ENCODE measurements at places on chromosomes 13 and 19.

- DNase-seq = no peak
Measured at GRCh38 chr13:98243929-98244272, 66.8 kb upstream of the RNF113B start.

- no peak for DNase-seq
Measured at GRCh38 chr13:81224209-81224833, 883.4 kb upstream of the SPRY2 start.

GRCh38 chr19:50486823-50487515 is 10.3 kb upstream of the GARIN5A start:
- DNase-seq = no peak

GRCh38 chr13:29689548-29689947 is 94.1 kb upstream of the SLC7A1 start:
- DNase-seq = no peak

- DNase-seq = no peak
Measured at GRCh38 chr19:4581666-4582553, 22.4 kb upstream of the SEMA6B start.

- no peak for DNase-seq
Measured at GRCh38 chr13:106047859-106048258, 487.6 kb downstream of the EFNB2 start.

DNA sequence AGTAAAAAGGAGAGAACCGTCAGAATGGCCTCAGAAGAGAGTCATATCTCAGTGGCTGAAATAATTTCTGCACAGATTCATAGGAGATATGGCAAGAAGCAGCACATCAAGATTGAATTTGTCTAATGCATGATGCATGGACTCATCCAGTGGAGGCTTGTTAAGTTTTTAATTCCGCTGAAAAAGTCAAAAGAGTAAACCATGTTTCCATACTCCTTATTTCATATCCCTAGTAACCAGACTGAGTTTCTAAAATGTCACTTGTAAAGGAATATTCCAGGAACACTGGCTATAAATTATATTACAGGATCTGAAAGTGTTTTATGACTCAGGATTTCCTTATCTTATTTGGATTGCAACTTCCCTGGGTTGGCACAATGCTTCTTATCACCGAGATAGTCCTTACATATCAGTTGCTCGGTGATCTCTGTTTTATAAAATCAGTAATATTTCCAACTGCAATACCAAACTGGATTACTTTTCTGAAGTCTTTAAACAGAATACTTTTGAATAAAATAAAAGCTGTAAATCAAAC is 180.2 kb upstream of the TSC22D1 start:
- no peak for DNase-seq

DNA sequence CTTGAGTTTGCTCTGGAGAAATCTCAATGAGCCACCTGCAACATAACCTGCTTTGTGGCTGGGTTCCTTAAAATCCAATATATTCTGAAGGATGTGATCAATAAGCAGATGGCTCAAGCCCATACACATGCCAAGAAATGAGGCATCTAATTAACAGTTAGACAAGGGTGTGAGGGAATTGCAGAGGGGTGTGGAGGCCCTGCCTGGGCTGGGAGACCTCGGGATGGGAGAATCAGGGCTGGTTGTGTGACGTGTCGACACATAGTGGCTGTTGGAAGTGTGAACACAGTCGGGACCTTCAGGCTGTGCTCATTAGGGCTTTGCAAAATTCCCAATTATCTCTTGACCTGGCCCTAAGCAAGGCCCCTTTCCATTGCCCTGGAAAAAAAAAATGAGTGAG is 362.0 kb upstream of the TMTC4 start:
- DNase-seq = no peak

DNA sequence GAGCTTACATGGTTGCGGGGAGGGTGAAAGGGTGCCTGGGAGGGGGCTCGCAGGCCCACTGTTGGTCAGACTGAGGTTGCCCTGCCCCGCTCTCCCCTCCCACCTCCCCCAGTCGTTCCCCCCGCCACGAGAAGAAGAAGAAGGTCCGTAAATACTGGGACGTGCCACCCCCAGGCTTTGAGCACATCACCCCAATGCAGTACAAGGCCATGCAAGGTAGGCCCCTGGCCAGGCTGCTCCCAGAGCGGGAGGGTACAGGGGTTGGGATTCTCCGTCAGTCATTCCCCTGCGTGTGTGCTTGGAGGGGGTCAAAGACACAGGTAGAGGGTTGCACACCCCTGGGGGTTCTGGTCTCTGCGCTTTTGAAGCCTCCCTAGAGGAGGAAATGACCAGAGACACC is 5.6 kb downstream of the U2AF2 start:
- DNase-seq = no peak

DNA sequence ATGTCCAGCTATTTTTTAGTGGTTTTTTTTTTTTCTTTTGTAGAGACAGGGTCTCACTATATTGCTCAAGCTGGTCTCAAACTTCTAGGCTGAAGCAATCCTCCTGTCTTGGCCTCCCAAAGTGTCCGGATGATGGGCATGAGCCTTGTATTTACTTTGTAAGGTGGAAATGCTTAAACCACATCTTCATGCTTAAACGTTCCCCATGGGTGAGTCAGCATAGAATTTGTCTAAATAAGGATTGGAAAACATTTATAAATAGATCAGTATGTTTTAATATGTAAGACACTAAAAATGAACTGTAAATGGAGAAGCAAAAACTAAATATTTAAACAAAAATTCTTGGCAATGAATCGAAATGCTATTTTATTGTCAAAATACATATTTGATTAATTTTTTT is 698.0 kb downstream of the PCDH9 start:
- peak; percentile 62 for DNase-seq

DNA sequence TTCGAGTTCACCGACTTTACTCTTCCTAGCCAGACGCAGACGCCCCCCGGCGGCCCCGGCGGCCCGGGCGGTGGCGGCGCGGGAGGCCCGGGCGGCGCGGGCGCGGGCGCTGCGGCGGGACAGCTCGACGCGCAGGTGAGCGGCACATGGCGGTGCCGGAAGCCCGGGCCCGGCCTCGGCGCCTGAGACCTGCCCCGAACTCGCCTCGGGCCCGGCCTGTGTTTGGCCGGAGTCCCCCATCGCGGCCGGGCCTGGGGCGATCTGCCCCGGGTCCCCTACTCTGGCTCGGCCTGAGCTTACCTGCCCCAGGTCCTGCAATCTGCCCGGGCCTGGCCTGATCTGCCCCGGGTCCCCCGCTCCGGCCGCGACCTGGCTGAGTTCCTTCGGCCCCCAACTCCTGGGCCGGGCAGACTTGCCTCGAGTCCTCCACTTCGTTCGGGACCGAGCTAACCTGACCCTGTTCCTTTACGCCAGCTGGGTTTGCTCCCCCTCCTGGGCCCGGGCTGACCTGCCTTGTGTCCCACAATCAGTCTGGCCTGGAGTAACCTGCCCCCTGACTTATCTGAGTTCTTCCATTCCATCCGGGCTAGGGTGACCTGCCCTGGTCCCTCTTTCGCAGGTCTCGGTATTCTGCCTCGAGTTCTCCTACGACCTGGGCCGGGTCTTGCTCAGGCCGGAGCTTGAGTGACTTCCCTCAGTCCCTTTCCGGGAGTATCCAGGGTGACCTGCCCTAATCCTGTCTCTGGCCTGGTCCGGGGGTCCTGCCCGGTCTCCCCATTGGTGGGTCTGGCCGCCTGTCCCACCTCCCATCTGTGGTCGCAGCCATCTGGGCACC is 764 bp downstream of the UPF1 start:
- DNase-seq = no peak

- no peak for DNase-seq
Measured at GRCh38 chr19:802498-803098, 5.3 kb downstream of the PTBP1 start.

- no peak for DNase-seq
Measured at GRCh38 chr13:92537471-92537870, 689.1 kb upstream of the GPC6 start.

DNA sequence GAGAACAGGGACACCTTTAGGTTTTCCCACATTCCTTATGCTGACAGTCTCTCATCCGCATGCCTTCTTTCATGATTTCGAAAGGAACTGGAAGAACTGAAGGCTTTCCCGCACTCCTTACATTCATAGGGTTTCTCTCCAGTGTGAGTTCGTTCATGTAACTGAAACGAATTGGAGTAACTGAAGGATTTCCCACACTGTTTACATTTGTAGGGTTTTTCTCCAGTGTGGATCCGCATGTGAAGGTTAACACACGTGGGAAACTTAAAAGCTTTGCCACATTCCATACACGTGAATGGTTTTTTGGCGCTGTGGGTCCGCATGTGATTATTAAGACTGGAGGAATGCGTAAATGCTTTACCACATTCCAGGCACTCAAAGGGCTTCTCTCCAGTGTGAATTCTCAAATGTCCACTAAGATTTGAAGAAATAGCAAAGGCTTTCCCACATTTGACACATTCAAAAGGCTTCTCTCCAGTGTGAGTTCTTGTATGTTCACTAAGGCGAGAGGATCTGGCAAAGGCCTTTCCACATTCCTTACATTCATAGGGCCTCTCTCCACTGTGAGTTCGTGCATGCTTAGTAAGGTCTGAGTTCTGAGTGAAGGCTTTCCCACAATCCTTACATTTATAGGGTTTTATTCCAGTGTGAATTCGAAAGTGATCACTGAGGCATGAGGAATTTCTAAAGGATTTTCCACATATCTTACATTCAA is 22.0 kb downstream of the ZNF266 start:
- no peak for DNase-seq

GRCh38 chr13:27182844-27183497 is 11.4 kb upstream of the USP12 start:
- DNase-seq = no peak

DNA sequence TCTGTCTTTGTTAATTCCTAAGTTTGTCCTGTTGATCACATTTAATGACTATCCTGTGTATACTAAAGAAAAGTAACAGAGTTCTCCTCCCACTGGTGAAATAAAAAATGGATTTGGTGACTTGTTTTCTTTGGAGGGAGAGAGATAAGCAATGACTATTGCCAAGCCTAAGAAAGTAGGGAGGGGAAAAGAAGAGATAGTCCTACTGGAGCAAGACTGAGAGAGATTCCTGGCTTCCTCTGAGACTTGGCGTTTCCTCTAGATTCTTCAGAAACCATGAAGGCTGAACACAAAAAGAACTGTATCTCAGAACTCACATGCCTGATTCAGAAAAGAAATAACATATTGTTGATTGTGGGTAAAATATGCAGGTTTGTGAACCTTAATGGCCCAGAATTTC is 406.5 kb downstream of the FOXO1 start:
- DNase-seq = no peak

- no peak for DNase-seq
Measured at GRCh38 chr19:1066748-1067340, at the start of gene ARHGAP45. Gene ARHGAP45 (plus strand): TSS chr19:1067167. CDS start chr19:1067406, 239 bp downstream.

DNA sequence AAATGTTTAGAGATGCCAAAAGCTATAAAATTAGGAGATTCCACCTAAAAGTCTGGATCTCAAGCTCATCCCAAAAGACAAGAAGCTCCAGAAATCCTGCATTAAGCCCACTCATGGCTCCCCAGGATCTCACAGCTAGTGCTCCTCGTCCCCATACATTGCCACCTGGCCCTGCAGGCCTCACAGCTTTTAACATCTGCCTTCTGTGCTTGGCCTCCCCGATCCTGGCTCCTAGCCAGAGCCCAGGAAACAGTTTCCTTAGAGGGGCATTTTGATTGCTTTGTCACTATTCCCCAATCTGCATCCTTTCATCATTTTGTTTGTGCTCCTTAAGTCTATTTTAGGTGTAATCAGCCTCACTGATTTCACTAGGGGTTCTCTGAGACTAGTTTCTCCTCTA is 14.5 kb upstream of the DCT start:
- DNase-seq = no peak

DNA sequence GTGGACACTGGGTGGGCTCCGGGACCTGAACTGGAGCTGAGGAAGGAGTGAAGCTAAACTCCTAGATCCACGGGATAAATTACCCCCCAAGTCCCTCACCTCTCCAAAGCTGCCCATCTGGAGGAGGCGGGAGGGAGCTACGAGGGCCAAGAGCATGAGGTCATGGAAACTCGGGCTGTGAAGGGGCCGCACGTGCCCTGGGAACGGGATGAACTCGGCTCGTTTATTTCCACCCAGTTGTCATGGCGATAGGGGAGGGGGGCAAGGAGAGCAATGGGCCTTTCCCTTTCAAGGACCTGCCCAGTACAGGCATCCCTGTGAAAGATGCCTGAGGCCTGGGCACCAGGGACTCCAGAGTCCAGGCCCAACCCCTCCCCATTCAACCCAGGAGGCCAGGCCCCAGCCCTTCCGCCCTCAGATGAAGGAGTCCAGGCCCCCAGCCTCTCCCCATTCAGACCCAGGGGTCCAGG is 3.8 kb downstream of the PPP1R12C start:
- DNase-seq = no peak

GRCh38 chr19:27868007-27868406 is 1344.9 kb downstream of the UQCRFS1 start:
- DNase-seq = no peak

DNA sequence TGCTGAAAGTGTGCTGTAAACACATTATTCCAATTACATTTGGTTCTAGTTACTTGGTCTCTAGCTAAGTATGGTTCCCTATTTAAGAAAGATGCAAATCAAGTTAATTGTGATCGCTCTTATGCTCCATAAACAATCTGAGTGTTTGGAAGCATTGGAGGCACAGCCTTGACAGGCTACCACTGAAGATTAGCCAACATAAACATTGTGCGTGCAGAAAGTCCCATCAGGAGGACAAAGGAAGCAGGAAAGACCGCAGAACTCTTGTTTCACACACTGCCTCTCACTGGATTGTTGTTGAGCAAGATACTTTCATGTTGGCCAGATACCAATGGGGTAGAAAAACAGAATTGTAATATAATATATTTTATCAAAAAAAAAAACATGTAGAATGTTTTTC is 814.4 kb downstream of the EFNB2 start:
- DNase-seq = peak; percentile 30

DNA sequence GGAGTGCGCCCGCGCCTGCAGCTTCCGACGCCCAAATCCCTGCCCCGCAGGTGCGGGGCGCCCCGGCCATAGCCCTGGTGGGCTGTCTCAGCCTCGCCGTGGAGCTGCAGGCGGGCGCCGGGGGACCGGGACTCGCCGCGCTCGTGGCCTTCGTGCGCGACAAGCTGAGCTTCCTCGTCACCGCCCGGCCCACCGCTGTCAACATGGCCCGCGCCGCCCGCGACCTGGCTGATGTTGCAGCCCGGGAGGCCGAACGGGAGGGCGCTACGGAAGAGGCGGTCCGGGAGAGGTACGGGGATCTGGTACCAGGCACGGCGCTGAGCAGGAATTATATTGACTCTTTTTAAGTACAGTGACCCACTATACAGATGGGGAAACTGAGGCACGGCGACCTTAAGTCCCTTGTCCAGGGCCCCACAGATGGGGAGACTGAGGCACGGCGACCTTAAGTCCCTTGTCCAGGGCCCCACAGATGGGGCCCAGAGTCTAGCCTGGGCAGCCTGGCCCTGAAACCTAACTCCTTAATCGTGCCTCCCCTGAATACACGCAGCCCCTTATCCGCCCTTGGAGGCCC is 586 bp downstream of the MRI1 start:
- DNase-seq = no peak

DNA sequence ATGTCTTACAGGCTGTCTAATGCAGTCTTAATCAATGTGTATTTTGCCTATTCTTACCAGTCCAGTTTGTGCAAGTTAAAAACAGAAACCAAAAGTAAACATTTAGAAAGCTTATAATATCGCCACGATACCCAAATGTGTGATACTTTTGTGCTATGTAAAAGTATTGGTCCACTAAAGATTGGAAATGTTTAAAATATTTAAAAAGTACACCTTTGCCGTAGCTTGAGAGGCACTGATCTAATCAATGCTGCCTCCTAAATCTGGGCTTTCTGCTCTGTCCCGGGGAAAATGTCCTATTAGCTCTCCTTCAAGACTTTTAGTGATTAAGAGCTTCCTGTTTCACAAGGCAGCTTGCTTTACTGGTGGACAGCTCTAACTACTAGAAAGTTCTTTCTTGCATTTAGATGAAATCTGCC is 64.7 kb downstream of the DNAJC15 start:
- no peak for DNase-seq
